ENCODE measurements at places on chromosomes 3 and 15. TPM values are rescaled to one million over a fixed set of nuclear protein-coding genes. Genes with fewer than 3 reads are reported as not detected.
A peak's percentile ranks its signal among the peaks of the same experiment; 100 is the strongest.

GRCh38 chr3:158909870-158910269 is 108.0 kb downstream of the MFSD1 start:
- no peak for DNase-seq

- no peak for DNase-seq
Observed at GRCh38 chr3:160395297-160395696, 3.7 kb downstream of the IFT80 start.

DNA sequence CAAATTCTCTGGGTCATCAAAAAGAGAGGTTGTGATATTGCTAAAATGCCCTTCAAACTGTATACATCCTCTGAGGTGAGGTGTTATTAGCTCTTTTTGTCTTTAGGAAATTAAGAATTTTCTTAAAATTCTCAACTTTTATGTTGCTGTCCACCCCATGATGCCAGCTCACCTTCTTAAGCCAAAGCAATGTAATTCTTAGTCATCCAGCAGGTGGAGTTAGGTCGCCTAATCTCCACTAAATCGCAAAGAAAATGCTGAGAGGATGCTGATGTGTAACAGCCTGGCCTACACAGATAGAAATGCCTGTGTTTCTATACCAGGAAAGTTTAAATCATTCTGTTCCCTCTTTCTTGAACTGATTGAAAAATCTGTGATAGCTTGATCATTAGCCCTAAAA is 770.2 kb upstream of the ALCAM start:
- no peak for DNase-seq

DNA sequence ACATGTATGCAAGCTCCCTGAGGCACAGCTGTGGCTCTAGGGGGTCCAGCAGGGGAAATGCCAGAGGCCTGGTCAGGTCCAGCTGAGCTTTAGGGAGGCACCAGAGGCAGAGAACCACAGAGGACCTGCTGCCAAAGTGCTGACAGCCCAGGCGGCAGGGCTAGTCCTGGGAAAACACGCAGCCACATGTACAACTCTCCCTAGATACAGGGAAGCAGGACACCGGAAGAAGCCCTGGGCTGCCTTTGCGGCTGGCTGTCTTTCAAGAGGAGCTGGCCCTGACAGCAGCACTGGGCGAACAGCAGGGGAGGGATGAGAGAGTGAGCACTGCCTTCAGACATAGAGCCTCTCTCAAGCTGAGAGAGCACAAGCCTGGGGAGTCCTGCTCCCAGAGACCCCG is 40.7 kb downstream of the RFT1 start:
- DNase-seq = peak; percentile 86

DNA sequence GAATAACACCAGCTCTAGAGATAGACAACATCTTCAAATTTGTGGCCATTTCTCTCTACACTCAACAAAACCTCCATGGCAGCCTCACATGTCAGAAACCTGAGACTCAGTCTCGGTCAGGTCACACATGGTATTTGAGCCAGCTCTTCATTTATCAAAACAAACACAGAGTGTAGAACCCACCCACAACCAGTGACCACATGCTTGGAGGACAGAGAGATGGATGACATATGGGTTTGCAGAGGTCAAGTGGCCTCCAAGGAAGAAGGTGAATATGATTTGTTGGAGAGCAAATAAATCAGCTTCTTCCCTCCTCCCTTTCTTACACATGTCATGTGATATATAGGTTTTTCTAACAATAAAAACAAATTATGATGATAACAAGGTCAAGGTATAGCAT is 278.1 kb upstream of the LRTM1 start:
- DNase-seq = no peak

- DNase-seq = no peak
Observed at GRCh38 chr3:140898340-140899180, 43.1 kb upstream of the SLC25A36 start.

- no peak for DNase-seq
Observed at GRCh38 chr15:80923668-80924067, 66.0 kb downstream of the MESD start.

- no peak for DNase-seq
Observed at GRCh38 chr3:130948001-130948773, 54.3 kb downstream of the ATP2C1 start.

GRCh38 chr3:108177536-108177935 is 44.7 kb downstream of the IFT57 start:
- DNase-seq = no peak

CERS3 gene
- total RNA-seq = not detected

SFMBT1 gene
- 15.7 TPM for total RNA-seq

TMEM40 gene
- 5.6 TPM for total RNA-seq

KPNA1 gene
- total RNA-seq = 73.0 TPM

FBXL22 gene
- 31.0 TPM for total RNA-seq

CCDC33 gene
- not detected for total RNA-seq

Measured in Right ventricle myocardium superior (tissue), 1 donor.